Nephron progenitor cell (in vitro differentiated cells): ENCODE measurements at places on chromosomes 3 and 15.

GRCh38 chr3:99191186-99191585, 289.7 kb upstream of the DCBLD2 start:
- no peak overlapping the region for H3K27ac ChIP-seq
- H3K36me3 ChIP-seq: no peaks in the 10 kb centered on the region
- H3K27me3 ChIP-seq: peaks cover 3% of the 10 kb centered on the region
- H3K4me1 ChIP-seq: no peaks in the 10 kb centered on the region
- H3K4me3 ChIP-seq: no peak overlapping the region

- H3K36me3 ChIP-seq: peaks cover 36% of the 10 kb centered on the region
- no peaks in the 10 kb centered on the region for H3K4me1 ChIP-seq
- no peak overlapping the region for H3K27ac ChIP-seq
- DNase-seq: no peak
- no peak overlapping the region for H3K4me3 ChIP-seq
- H3K27me3 ChIP-seq: peaks cover 13% of the 10 kb centered on the region
Observed at GRCh38 chr3:124504332-124505059, 225.8 kb upstream of the UMPS start.

- DNase-seq: peak; percentile 46
- H3K27me3 ChIP-seq: peaks cover 22% of the 10 kb centered on the region
- no peaks in the 10 kb centered on the region for H3K36me3 ChIP-seq
- peaks cover 30% of the 10 kb centered on the region for H3K4me1 ChIP-seq
- peak overlapping the region; percentile 74 for H3K4me3 ChIP-seq
Observed at GRCh38 chr15:99015698-99016568, 8.3 kb upstream of the PGPEP1L start.

GRCh38 chr3:38578081-38578475, 71.4 kb downstream of the SCN5A start:
- no peak overlapping the region for H3K4me3 ChIP-seq
- peaks cover 21% of the 10 kb centered on the region for H3K4me1 ChIP-seq
- DNase-seq: no peak
- H3K36me3 ChIP-seq: no peaks in the 10 kb centered on the region

- no peak for DNase-seq
- H3K36me3 ChIP-seq: peaks cover 43% of the 10 kb centered on the region
- H3K27me3 ChIP-seq: no peaks in the 10 kb centered on the region
- no peak overlapping the region for H3K4me3 ChIP-seq
- H3K27ac ChIP-seq: peak overlapping the region; percentile 30
- no peaks in the 10 kb centered on the region for H3K4me1 ChIP-seq
Observed at GRCh38 chr15:30962659-30963058, 28.8 kb downstream of the MTMR10 start.

DNA sequence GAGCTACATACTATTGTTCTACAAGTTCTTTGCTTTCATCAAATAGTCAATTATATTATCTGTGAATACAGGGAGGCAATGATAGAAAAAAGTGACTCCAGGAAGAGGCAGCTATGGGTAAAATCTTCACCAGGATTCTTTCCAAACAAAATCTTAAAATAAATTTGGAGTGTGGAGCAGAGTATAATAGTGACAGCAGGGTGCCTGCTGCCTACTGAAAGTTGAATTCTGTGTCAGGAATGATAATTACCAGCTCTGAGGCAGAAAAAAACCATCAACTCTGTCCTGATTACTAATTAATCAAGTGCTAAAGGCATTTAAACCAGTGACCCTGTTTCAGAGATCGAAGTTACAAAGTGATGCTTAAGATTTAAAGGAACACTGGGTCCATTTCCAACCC, 148.0 kb downstream of the DIPK2A start:
- no peak for DNase-seq
- H3K4me3 ChIP-seq: no peak overlapping the region
- H3K36me3 ChIP-seq: no peaks in the 10 kb centered on the region
- H3K27ac ChIP-seq: no peak overlapping the region

GRCh38 chr3:146326875-146327543, 76.1 kb upstream of the PLSCR4 start:
- no peak overlapping the region for H3K27ac ChIP-seq
- H3K36me3 ChIP-seq: no peaks in the 10 kb centered on the region
- H3K4me3 ChIP-seq: no peak overlapping the region
- no peaks in the 10 kb centered on the region for H3K4me1 ChIP-seq
- H3K27me3 ChIP-seq: no peaks in the 10 kb centered on the region

GRCh38 chr3:101690972-101691371, 4.5 kb upstream of the RPL24 start:
- H3K27me3 ChIP-seq: no peaks in the 10 kb centered on the region
- H3K36me3 ChIP-seq: peaks cover 4% of the 10 kb centered on the region
- no peak for DNase-seq
- H3K4me3 ChIP-seq: no peak overlapping the region
- no peak overlapping the region for H3K27ac ChIP-seq
- H3K4me1 ChIP-seq: peaks cover 29% of the 10 kb centered on the region

GRCh38 chr3:18772699-18773305, 347.7 kb upstream of the SATB1 start:
- H3K4me1 ChIP-seq: no peaks in the 10 kb centered on the region
- H3K27ac ChIP-seq: no peak overlapping the region
- H3K27me3 ChIP-seq: no peaks in the 10 kb centered on the region
- H3K36me3 ChIP-seq: no peaks in the 10 kb centered on the region
- H3K4me3 ChIP-seq: no peak overlapping the region
- DNase-seq: no peak

GRCh38 chr3:60742606-60743145, 508.6 kb downstream of the FHIT start:
- peaks cover 48% of the 10 kb centered on the region for H3K4me1 ChIP-seq
- H3K36me3 ChIP-seq: no peaks in the 10 kb centered on the region
- peaks cover 3% of the 10 kb centered on the region for H3K27me3 ChIP-seq
- H3K4me3 ChIP-seq: no peak overlapping the region
- no peak overlapping the region for H3K27ac ChIP-seq

GRCh38 chr3:40680685-40681657, 156.2 kb downstream of the ZNF621 start:
- no peaks in the 10 kb centered on the region for H3K36me3 ChIP-seq
- peaks cover 10% of the 10 kb centered on the region for H3K4me1 ChIP-seq
- H3K4me3 ChIP-seq: no peak overlapping the region

DNA sequence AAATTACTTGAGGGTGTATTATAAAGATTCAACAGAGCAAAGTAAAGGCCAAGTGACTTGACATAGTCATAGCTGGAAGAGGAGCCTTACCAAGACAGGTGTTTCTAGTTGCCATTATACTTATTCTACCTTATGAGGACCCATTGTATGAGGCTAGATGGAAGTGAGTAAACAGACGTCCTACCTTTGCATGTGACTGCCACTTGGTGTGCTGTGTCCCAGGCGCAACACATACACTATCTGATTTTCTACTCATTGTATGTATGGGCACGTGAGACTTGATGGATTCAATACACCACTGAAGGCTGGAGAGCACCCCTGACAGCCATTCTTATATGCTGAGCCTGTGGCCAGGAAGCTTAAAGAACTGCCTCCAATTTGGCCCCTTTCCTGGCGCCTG, 40.5 kb downstream of the BOC start:
- H3K27me3 ChIP-seq: peaks cover 6% of the 10 kb centered on the region
- DNase-seq: no peak
- peak overlapping the region; percentile 81 for H3K27ac ChIP-seq
- peaks cover 93% of the 10 kb centered on the region for H3K36me3 ChIP-seq
- no peak overlapping the region for H3K4me3 ChIP-seq

GRCh38 chr15:82298032-82298431, 35.4 kb downstream of the SAXO2 start:
- no peaks in the 10 kb centered on the region for H3K36me3 ChIP-seq
- no peaks in the 10 kb centered on the region for H3K27me3 ChIP-seq
- no peak for DNase-seq
- H3K27ac ChIP-seq: no peak overlapping the region
- H3K4me1 ChIP-seq: peaks cover 5% of the 10 kb centered on the region

DNA sequence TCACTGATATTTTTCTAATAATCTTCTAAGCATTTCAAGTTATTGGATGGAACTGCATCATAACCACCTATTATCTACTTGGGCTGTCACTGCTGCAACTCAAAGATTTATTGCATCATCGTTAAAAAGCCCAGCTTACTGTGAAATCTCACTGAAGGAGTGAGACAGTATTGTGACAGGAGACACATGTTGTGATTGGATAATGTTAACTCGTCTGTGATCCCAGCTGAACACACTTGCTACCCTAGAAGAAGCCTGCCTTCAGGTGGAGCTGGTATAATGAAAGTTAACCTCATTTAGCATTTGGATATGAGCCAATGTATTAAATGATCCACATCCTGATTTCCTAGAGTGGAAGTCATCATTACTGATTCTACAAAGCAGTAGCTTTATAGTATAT, 138.1 kb downstream of the MAP2K5 start:
- peaks cover 52% of the 10 kb centered on the region for H3K36me3 ChIP-seq
- H3K27ac ChIP-seq: no peak overlapping the region
- no peak for DNase-seq
- no peaks in the 10 kb centered on the region for H3K27me3 ChIP-seq
- no peak overlapping the region for H3K4me3 ChIP-seq

DNA sequence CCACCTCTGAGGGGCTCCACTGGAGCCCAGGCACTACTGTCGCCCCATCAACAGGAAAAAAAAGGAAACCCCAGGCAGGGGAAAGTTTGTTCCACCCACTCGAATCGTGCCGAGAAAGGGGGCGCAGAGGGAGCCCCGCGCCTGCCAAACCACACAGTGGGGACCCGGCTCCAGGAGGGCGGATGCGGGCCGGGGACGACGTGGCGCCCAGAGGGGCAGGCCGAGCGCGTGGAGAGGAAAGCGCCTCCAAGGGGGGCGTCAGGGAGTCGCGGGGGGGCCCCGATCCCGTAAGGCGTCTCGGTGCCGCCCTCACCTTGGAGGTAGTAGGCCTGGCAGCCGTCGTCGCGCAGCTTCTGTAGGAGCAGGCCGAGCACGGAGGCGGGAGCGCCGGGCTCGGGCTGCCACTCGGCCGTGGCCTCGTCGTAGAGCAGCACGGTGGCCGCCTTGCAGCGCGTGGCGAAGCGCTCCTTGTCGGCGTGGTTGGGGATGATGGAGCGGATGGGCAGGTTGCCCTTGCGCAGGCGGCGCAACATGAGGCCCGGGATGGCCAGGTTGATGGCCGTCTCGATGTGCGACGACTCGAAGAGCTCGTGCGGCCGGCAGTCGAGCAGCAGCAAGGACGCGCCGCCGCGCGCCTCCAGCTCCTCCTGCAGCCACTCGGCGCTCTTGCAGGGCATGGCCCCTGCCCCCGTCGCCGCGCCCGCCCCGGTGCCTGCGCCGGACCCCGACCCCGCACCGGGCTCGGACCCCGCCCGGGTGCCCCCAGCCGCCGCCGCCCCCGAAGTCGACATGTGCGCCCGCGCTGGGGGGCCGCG, 627 bp downstream of the DUSP7 start:
- H3K36me3 ChIP-seq: peaks cover 14% of the 10 kb centered on the region
- H3K27me3 ChIP-seq: no peaks in the 10 kb centered on the region
- peak overlapping the region; percentile 89 for H3K4me3 ChIP-seq
- H3K4me1 ChIP-seq: peaks cover 50% of the 10 kb centered on the region
- peak; percentile 58 for DNase-seq

- H3K36me3 ChIP-seq: peaks cover 12% of the 10 kb centered on the region
- no peak overlapping the region for H3K4me3 ChIP-seq
- no peaks in the 10 kb centered on the region for H3K27me3 ChIP-seq
- no peak for DNase-seq
Observed at GRCh38 chr15:72340366-72340765, 20.4 kb upstream of the CELF6 start.

DNA sequence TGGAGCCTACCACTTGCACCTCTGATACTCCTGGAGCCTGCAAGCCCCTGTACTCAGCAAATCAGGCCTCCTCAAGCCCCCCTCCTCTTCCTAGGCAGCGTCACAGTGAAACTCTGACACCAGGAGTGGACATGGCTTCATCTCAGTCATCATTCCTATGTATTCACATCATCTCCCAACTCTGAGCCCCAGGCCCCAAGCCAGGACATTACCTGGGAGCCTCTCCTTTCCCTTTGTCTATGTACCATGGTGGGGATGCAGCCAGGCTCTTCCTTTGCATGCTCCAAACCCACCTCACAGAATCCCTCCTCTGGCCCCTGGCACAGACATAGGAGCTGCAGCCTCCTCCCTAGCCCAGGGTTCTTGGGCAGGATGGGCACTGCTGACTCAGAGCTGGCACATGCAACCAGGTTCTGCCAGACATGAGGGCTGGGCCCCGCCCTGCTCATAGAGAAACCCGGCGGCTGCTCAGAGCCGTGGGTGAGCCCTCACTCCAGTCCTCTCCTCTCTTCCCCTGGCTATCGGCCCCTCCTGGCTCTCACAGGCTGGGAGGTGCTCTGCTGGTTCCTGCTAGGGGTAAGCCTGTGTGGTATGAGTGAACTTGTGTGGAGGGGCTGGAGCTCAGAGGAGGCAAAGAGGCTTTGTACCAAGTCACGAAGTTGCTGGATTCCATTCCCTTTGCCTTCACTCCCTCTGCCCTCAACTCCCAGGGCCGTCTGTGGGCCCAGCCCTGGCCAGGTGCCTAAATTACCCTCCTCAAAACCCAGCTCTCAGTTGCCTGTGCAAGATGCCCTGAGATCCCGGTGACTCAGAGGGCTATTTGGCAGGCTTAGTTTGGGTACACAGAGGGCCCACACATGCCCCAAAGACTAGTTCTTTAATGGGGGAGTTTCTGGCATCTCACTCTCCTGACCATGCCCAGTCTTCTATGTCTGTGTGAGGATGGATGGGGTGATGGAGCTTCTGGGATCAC, 1.9 kb upstream of the PLCD1 start:
- peaks cover 6% of the 10 kb centered on the region for H3K4me1 ChIP-seq
- H3K27ac ChIP-seq: no peak overlapping the region
- no peak for DNase-seq
- no peaks in the 10 kb centered on the region for H3K36me3 ChIP-seq
- peak overlapping the region; percentile 66 for H3K4me3 ChIP-seq
- peaks cover 82% of the 10 kb centered on the region for H3K27me3 ChIP-seq

GRCh38 chr3:193014902-193015301, 97.2 kb upstream of the MB21D2 start:
- no peak overlapping the region for H3K4me3 ChIP-seq
- H3K27me3 ChIP-seq: peaks cover 9% of the 10 kb centered on the region
- no peak overlapping the region for H3K27ac ChIP-seq
- no peak for DNase-seq
- no peaks in the 10 kb centered on the region for H3K36me3 ChIP-seq

DNA sequence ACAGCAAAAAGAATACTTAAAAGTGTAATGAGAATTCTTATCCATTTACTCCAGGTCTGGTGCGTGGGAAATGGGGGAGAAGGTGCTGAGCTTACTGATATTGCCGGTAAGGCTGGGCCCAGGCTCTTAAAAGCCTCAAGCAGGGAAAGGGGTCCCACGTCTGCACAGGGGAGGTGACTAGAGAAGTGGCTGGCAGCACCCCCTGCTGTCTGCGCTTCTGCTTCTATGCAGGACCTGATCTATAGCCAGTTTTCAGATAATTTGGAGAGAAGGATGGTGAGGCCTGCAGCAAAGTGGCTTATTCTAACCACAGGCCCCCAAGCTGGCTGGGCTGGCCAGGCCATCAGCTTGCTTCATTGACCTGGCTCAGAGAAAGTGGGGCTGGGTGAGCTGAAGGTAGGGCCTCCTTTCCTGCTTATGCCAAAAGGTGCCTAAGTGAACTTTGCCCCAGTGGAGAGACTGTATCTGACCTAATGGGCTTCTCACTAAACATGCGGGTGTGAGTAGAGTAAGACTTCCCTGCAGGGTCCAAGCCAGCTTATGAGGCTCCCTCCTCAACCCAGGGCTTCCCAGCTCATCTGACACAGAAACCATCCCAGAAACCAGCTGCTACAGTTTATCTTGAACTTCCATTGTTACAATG, 30.9 kb upstream of the ATP1B3 start:
- no peak overlapping the region for H3K4me3 ChIP-seq
- peak; percentile 9 for DNase-seq
- H3K27ac ChIP-seq: no peak overlapping the region
- H3K36me3 ChIP-seq: no peaks in the 10 kb centered on the region

- no peak for DNase-seq
- H3K4me3 ChIP-seq: no peak overlapping the region
- H3K4me1 ChIP-seq: peaks cover 61% of the 10 kb centered on the region
- H3K27ac ChIP-seq: no peak overlapping the region
Observed at GRCh38 chr15:57510647-57511046, 81.1 kb upstream of the MYZAP start.
